ENCODE measurements at places on chromosomes 5 and 9.

DNA sequence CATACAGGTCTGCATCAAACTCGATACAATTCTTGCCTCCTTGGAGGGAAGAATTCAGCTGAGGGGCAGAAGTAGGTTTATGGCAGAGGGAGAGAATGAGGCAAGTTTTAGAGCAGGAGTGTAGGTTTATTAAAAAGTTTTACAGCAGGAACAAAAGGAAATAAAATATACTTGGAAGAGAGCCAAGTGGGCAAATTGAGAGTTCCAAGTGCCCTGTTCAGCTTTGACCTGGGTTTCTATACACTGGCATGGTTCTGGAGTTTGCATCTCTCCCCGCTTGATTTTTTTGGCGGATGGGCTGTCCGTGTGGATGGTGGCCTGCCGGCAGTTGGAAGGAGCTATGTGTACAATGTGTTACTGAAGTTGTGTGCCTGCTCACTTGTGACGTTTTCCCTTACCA, 116.1 kb downstream of the ALDH1A1 start:
- H3K27ac ChIP-seq: no peak overlapping the region
- no peaks in the 10 kb centered on the region for H3K27me3 ChIP-seq
- H3K4me1 ChIP-seq: no peaks in the 10 kb centered on the region
- no peak for DNase-seq
- H3K4me3 ChIP-seq: no peak overlapping the region

- H3K27ac ChIP-seq: no peak overlapping the region
- peaks cover 41% of the 10 kb centered on the region for H3K4me1 ChIP-seq
- H3K4me3 ChIP-seq: no peak overlapping the region
- H3K36me3 ChIP-seq: peaks cover 52% of the 10 kb centered on the region
These were observed 23.2 kb downstream of the FGD3 start for GRCh38 chr9:92970467-92970923.

DNA sequence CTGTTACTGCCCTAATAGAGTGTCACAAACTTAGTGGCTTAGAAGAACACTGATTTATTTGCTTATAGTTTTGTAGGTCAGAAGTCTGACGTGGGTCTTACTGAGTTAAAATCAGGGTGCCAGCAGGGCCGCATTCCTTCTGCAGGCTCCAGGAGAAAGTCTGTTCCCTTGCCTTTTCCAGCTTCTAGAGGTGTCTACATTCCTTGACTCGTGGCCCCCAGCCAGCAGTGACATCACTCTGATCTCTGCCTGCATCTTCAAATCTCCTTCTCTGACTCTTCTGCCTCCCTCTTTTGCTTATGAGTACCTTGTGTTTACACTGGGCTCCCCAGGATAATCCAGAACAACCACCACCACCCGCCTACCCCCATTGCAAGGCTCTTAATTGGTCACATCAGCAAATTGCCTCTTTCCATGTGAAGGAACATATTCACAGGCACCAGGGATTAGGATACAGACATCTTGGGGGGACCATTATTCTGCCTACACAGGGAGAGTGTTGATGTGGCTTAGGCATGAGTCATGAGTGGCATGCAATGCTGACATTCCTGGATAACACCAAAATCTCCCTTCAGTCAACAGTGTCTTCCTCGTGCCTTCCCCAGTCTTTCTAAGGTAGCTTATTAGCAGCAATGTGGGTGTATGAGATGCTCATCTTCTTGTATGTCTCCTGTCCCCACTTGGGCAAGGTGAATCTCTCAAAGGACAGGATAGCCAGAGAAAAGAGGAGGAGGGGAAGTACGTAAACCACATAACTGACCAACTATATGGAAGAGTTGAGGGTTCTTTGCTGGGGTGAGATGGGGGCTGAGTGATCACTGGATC, 24.4 kb downstream of the CYFIP2 start:
- no peaks in the 10 kb centered on the region for H3K27me3 ChIP-seq
- no peak overlapping the region for H3K4me3 ChIP-seq

DNA sequence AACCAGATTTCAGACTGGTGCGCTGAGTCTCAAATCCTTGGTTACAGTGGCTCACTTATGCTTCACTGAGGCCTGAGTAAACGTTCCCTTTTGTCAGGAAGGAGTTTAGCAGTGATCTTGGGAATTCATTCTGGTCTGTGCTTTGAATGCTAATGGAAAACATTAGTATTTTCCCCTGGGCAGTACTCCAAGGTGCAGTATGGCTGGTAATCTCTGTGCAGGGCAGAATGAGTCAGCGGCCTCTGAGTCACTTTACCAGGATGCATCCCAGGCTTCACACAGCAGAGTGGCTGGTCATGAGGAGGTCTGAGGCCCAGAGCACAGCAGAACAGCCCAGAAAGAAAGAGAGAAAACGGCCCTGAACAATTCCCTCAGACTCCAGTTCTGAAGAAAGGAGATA, 54.0 kb downstream of the PCA3 start:
- no peak overlapping the region for H3K4me3 ChIP-seq
- H3K36me3 ChIP-seq: no peaks in the 10 kb centered on the region
- DNase-seq: no peak
- no peaks in the 10 kb centered on the region for H3K27me3 ChIP-seq
- H3K4me1 ChIP-seq: no peaks in the 10 kb centered on the region
- no peak overlapping the region for H3K27ac ChIP-seq

DNA sequence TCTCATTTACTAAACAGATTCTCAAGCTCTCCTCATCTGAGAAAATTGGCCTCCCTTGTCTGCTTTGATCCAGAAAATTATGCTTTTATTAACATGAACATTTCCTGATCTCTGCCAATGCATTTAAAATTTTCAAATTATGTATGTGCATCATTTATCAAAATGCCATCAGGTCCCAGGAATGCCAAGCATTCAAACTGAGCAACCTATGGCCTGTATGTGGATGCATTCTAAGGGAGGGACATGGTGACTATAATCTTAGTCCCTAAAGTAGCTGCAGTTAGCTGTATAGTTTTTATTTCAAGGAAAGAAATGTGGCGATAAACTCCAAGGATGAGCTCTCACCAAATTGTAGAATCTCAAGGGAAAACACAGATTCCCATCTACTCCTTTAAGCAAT, 9.7 kb upstream of the RORB start:
- no peaks in the 10 kb centered on the region for H3K36me3 ChIP-seq
- H3K4me1 ChIP-seq: no peaks in the 10 kb centered on the region
- no peak overlapping the region for H3K4me3 ChIP-seq
- no peak overlapping the region for H3K27ac ChIP-seq

Data from DND-41 (cell line).